Glutamatergic neuron (in vitro differentiated cells): ENCODE measurements at places on chromosomes 6 and 20.
A peak's percentile ranks its signal among the peaks of the same experiment; 100 is the strongest.

GRCh38 chr6:130643361-130643760 is 183.8 kb upstream of the SMLR1 start:
- DNase-seq: no peak

GRCh38 chr6:131135244-131136020 is at the start of gene AKAP7:
Gene AKAP7 (plus strand): TSS chr6:131135467. CDS start chr6:131135764, 297 bp downstream.
- peak; percentile 87 for DNase-seq

DNA sequence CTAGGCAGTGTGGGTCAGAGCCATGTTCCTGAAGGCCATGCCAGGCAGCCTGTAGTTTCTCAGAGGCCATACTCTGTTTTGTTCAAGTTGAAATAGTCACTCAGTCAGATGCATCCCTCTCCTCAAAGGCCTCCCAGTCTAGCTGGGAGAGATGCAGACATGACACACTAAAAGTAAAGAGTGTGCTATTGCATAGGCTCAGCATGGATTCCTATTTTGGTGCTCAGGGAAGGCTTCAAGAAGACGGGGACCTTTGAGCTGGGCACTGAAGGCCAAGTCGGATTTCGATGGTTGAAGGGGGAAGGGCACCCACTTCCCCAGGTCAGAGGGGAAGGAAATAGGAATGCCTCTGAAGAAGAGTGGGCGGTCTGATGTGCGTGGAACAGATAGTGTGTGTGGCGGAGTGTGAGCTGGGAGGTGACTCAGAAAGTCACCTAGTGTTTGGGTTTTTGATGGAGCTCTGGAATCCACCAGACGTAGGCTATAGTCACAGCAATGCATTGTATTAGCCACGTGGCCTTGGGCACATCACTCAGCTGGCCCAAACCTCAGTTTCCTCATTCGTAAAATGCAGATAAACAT is 3.7 kb downstream of the EPB41L1 start:
- DNase-seq: no peak

DNA sequence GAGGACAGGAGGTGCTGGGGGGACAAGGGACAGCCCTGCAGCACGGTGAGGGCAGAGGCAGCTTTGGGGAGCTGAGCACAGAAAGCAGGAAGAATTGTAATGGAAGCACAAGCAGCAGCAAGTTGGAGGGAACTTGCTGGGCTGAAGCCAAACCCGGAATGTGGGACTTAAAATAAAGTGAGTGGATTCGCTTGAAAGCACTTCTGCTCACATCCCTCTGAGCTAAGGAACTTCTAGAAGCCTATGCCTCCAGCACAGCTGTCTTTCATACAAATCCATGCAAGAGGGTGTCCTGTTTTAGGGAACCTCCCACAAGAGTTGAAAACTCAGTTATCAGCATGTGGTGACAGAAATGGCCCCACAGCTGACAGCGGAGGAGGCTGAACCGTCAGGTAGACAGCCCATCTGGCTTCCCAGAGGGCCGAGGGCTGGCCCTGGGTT is 71.4 kb upstream of the MLN start:
- no peak for DNase-seq

GRCh38 chr6:107822176-107823046 is 1.7 kb downstream of the SCML4 start:
- no peak for DNase-seq

DNA sequence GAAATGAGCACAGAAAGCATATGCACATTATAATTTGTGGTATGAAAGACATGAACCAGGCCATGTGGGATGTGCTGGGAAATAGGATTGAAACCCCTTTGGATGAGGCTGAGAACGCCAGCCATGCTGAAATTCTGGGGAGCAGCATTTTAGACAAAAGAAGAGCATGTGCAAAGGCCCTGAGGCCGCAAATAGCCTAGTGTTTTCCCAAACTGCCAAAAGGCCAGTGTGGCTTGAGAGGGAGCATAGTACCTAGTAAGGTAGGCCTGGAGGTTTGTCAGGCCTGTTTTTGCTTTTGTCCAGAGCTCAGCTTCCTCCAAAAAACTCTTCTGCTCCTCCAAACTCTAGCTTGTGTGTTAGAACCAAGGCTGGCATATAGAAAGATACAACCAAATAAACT is 57.4 kb upstream of the NOP56 start:
- DNase-seq: no peak

GRCh38 chr6:6858533-6858982 is 249.2 kb upstream of the RREB1 start:
- no peak for DNase-seq

DNA sequence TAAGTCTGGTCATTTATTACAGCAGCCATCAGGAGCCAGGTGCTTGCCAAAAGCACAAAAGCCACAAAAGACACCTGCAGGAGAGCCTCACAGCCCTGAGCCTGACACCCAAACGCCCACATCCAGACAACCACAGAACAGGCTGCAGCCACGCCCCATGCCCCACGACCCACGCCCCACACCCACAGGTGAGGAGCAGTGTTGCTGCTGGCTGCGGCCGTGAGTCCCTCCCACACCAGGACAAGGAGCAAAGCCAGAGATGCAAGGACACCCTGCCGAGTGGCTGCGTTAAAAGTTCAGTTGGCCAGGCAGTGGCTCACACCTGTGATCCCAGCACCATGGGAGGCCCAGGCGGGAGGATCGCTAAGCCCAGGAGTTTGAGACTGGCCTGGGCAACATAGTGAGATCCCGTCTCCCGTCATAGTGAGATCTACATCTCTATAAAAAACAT is 43.0 kb downstream of the SLC2A4RG start:
- DNase-seq: no peak

GRCh38 chr20:33070111-33071053 is 9.1 kb upstream of the BPIFB4 start:
- no peak for DNase-seq

- no peak for DNase-seq
Observed at GRCh38 chr20:59134182-59134581, 29.4 kb upstream of the ZNF831 start.

GRCh38 chr6:144657691-144658090 is 372.6 kb downstream of the UTRN start:
- DNase-seq: no peak

DNA sequence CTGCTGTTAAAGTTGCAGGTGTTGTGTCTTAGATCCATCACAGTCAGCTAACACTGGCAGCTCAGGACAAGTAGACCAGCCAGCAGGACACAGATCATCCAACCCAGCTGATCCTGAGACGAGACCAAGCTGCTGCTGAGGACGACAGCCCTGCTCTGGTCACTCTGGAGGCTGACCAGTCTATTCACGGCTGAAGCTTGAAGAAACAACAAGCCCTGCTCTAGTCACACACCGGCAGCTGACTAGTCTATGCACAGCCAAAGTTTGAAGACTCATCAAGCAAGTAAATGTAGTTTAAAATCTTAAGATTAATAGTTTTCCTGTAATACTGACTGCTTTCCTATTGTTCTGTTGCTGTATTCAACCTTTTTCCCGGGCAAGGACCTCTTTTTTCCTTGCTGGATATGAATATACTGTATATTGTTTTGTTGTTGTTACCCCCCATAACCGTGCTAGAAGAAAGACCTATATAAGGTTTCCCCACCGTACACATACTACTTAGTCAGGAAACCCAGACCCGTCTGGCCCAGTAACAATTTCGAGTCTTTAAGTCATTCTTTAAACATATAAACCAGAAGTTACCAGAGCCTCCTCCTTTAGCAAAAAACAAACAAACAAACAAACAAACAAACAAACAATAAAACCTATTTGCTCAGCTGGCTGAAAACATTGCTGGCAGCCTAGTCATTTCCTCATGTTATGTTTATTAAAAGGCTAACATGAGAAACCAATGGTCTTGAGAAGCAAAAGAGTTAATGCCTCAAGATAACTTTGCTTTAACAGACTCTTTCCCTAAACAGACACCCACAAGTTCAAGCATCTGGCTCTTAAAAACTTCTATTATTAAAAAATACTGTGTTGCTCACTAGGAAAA is 16.7 kb upstream of the GSTA3 start:
- no peak for DNase-seq

GRCh38 chr20:32819992-32820697 is 391 bp downstream of the MAPRE1 start:
- peak; percentile 98 for DNase-seq

- no peak for DNase-seq
Observed at GRCh38 chr6:113120582-113121285, 736.4 kb upstream of the MARCKS start.

DNA sequence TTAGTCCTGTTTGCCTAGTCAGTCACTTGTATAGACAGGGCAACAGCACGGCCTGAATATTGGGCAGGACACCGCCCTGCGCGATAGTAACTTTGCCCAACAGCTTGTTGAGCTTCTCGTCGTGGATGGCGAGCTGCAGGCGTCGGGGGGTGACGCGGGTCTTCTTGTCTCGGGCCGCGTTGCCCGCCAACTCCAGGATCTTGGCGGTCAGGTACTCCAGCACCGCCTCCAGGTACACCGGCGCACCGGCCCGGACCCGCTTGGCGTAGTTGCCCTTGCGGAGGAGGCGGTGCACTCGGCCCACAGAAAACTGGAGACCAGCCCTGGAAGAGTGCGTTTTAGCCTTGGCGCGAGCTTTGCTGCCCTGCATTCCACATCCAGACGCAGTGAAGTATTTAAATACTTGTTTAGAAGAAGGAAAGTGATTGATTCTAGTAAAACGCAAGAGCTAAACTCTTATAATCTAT is 92.8 kb upstream of the BTN3A2 start:
- no peak for DNase-seq

DNA sequence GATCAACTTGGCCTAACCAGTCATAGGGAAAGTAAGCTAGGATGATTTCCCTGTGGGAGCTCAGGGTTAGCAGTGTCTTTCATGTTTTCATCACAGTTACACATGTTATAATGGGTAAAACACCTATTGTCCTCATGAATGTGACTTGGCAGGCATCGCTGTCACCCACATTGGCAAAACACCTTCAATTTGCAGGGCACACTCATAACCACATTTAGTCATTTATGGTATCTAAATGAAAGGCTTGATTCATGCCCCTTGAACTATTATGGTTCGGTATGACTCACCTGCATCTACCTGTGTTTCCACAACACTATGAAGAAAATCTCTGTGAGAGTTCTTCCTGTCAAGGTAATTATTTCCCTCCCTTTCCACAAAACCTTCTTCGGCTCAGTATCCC is 49.2 kb downstream of the FRK start:
- no peak for DNase-seq

- no peak for DNase-seq
Observed at GRCh38 chr6:142916881-142917280, 28.1 kb downstream of the HIVEP2 start.

DNA sequence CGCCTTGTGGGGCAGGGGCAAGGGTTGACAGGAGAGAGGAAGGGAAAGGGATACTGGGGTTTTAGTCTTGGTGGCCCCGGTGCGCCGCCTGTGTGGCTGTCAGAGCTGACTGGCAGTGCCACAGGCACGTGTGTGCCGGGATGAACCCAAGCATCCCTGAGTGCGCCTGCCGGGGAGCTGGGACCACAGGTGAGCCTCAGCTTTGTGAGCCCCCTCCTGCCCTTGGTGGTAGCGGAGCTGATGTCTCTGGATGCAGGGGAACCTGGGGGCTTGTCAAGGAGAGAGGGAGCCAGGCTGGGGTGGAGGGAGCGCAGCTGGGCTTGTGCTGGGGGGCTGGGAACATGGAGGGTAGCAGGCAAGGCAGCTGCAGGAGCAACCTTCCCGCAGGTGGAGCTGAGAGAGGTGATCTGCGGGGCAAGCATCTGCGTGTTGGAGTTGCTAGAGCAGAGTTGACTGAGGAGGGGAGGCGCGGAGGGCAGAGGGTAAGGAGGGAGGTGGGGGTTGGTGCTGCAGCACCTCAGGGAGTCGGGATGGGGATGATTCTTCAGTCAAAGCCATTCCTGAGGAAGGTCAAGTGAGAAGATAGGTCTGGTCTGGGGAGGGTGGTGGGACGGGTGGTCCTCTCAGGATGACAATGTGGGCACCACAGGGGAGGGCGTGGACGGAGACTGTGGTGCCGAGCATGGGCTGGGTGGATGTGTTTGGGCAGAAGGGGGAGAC is 28.1 kb downstream of the PYGB start:
- DNase-seq: peak; percentile 13

- DNase-seq: no peak
Observed at GRCh38 chr6:135630789-135631376, 133.3 kb upstream of the AHI1 start.

GRCh38 chr20:11170025-11170424 is 496.2 kb upstream of the JAG1 start:
- DNase-seq: no peak

GRCh38 chr6:98657764-98658163 is 176.6 kb upstream of the POU3F2 start:
- no peak for DNase-seq

GRCh38 chr20:6164421-6165341 is 41.9 kb upstream of the FERMT1 start:
- DNase-seq: no peak

DNA sequence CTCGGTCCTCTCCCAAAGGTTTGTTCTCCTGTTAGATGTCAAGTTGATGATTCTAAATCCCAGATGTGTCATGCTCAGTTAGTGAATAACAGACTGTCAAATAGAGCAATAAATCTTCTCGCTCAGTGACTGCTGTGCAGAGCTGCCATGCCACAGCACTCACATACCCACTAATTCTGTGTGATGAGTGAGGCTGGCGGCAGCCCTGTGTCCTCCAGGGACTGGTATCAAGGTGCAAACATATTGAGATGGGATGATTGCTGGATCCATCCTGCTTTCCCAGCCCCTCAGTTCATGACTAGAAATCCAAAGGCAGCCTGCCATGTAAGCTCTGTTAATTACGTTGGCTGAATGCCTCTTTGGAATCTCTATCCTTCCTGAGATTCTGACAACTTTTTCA is 103.9 kb downstream of the OLIG3 start:
- no peak for DNase-seq

DNA sequence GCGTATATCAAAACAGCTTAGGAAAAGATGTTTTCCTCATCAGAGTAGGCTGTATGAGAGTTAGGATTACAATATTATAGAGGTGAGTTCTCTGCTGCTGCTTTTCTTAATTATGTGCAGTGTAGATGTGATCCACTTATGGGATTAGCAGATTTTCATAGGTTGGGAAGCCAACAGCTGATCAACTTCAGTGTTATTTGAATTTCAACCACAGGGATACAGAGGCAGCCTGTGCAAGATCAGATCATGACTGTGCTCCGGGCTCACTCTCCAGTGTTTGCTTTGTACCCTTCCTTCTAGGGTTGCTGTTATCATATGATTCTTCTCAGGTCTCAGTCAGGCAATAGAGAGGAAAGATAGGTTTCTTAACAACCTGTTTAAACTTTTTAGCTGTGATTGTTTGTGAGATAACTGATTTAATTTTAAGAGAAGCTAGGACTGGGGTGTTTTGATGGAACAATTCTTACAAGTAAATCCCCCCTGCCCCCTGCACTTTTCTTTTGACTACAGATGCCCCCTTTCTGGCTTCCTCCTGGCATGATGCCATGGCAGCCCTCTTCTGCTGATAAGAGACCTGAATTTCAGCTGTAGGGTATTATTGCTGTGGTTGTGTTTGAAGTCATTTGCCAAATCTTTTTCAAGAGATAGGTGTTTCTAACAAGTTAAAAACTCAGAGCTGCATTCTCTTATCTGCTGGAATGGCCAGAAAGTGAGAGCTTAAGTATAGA is 8.5 kb downstream of the RNF8 start:
- no peak for DNase-seq

DNA sequence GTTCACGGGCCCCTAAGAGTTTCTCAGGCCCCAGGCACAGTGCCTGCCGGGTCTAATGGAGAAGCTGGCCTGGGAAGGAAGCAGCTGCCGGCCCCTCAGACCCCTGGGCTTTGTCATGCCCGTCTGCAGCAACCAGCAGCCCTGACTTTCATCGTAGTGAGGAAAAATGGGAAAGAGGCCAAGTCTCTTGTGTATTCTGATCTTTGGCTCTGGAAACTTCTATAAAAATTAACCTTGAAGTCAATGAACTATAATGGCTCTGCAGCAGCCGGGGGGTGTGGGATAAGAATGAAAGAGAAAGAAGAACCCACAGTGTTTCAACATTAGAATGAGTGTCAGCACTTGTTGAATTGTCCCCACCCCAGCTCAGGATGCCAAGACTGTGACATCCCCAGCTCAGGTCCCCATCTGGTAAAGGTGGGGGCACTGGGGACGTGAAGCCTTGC is 12.9 kb downstream of the TGM2 start:
- DNase-seq: peak; percentile 47
